Brain microvascular endothelial cell (primary cell): ENCODE measurements at places on chromosomes 2 and 18.

DNA sequence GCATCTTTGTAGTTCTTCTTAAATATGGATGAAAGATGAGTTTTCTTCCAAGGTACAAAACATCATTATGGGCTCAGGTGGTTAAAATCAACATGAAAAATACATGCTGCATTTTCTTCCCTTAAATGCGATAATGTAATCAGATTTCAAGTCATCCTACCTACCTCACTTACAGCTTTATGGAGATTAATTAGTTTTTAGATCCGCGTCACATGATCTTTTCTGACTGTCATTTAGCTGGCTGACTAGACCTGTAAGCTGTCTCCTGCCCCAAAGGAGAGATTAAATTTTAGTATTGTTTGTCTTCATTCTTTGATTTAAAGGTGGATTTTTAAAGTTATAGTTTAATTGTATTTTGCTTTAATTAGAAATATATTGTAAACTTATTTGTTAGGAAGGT lies 678.0 kb upstream of the ZEB2 start:
- no peak for DNase-seq

DNA sequence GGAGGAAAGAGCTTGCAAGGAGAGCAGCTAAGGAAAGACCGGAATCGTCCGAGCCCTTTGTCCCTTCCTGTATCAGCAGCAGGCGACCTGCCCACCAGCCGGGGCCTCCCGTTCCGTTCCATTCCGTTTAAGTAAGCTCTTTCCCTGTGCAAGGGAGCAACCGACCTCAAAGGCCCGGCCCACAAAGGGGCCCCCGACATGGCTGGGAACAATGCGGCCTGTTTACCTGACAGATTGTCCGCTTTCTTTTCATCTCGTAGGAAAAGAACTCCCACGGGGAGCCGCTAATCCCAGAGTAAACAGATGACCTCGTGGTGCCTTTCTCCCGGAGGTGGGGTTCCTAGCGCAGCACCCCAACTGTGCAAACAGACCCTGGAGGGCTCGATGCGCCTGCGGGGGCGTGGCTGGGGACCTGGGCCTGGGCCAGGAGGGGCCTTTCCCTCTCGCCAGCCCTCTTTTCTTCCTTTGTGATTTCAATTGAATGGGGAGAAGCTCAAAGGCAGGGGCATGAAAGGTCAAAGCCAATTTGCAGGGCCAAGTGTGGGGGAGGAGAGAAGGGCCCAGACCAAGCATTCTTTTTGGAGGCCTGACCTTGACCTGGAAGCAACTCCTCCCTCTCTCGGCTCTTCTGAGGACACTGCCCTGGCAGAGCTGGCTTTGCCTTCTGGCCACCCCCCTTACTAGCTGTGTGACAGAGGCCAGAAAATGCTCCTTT lies 120.2 kb downstream of the INHBB start:
- no peak for DNase-seq

GRCh38 chr2:157170299-157170698 lies 87.2 kb upstream of the GALNT5 start:
- DNase-seq: no peak

- no peak for DNase-seq
Measured at GRCh38 chr18:24630346-24630880, 170.0 kb downstream of the HRH4 start.
